ENCODE measurements at places on chromosomes 4 and X.
A peak's percentile ranks its signal among the peaks of the same experiment; 100 is the strongest.

DNA sequence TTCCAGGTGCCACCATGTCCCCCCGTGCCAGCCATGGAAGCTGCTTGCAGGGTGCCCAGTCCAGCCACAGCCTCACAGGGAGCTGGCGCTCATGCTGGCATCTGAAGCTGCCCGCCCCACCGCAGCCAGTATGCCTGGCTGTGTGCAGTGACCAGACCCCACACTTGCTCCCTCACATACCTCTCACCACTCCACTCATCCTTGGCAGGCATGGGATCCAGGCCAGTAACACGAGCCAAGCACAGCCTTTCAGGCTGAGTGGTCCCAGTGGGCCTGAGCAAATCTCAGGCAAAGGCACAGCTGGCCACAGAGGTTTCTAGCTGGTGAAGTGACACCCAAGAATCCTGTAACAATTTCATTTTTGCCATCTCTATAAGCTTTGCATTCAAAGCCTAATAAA is 48.4 kb upstream of the SEC24B start:
- DNase-seq = no peak

- no peak for DNase-seq
Measured at GRCh38 chr4:141899103-141899502, 262.7 kb downstream of the IL15 start.

DNA sequence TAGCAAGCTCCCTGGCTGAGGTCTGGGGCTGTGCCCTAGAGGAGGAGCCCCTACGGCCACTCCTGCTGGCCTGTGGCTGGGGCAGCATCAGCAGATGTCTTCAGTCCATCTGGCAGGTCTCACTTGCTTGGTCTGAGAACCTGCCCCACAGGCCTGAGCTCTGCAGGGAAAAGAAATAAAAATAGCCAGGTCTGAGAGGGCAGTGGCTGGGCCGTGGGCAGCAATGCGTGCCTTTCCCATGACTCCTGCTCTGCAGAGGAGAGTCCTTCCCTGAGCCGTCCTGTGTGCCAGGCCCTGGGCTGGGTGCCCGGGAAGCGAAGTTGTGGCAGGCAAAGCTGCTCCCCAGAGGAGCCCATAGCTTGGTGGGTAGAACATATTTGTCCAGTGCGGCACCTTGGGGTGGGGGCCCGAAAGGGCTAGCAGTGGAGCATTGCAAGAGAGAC is 11.3 kb upstream of the KIAA0232 start:
- no peak for DNase-seq

- DNase-seq = peak; percentile 27
Measured at GRCh38 chr4:176271749-176272148, 2.7 kb upstream of the ASB5 start.

DNA sequence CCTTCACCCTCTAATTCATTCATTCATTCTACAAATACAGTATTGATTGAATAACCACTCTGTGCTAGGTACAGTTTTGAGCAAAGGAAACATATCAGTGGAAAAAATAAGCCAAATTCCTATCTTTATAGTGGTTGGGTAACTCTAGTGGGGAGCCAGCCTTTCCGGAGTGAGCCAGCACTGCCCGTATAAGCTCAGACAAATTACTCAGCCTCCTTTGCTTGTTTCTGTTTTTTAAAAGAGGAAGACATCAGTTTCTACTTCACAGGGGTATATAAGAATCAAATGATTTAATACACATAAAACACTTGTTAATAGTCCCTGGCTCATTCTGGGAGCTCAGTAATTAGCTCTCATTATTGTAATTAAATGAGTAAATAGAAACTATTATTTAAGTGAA is 238.2 kb upstream of the MAD2L1 start:
- DNase-seq = peak; percentile 19

DNA sequence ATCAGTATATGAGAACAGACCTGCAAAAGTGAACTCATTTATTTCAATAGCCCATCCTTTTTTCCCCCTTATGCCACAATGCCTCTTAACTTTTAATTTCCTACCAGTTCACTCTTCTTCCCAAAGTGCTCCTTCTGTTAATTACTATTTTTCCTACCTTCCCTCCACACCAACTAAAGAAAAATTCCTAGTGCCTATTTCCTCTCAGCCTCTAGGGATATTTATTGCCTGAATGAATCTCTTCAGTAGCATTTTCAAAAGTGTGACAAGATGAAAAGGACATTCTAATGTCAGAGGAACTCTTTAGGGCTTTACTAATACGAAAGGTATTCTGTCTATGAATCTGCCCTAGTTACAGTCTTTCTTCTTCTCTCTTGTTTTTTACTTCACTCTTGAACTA is 181.1 kb upstream of the SPRY1 start:
- DNase-seq = no peak

DNA sequence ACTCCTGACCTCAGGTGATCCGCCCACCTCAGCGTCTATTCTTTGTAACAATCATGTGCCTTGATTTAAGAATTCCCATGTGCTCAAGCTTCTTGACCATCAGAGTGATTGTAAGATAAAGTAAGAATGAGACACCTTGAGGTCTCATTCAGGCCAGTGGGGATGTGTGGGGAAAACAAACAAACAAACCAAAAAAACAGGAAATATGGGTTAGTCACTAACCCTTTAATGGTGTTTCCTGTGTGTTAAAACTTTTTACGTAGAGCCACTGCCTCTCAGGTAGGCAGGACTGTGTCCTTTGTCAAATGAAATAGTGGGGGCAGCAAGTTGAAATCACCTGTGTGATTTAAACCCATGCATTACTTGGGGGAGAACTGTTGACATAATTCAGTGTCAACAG is 91.5 kb upstream of the DHRSX start:
- DNase-seq = no peak

- DNase-seq = no peak
Measured at GRCh38 chrX:29553542-29553941, 661.8 kb upstream of the MAGEB2 start.

DNA sequence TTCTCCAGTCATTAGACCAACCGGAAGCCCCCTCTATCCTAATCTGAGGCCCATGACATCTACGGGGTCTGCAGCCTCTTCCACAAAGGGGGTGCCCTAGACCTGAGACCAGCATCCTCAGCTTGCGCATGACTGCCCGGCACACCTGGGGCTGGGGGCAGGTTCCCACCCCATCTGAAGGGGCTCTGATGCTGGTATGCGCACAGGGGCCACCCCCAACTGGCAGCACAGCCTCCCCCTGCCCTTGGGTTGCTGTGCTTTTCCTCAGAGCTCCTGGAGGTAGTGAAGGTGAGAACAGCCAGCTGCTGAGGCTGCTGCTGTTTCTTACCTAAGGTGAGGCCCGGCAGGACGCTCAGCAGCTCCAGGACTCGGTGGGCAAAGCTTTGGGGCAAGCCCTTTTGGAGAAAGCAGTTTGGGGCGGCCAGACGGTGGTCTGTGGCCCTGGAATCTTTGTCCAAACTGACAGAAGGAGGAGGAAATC is 18.9 kb upstream of the CPLX1 start:
- no peak for DNase-seq

GRCh38 chrX:50778272-50778671 is 35.7 kb downstream of the SHROOM4 start:
- no peak for DNase-seq

- DNase-seq = no peak
Measured at GRCh38 chr4:165539801-165540200, 161.0 kb downstream of the CPE start.

GRCh38 chr4:104905546-104905945 is 241.1 kb upstream of the TET2 start:
- no peak for DNase-seq

DNA sequence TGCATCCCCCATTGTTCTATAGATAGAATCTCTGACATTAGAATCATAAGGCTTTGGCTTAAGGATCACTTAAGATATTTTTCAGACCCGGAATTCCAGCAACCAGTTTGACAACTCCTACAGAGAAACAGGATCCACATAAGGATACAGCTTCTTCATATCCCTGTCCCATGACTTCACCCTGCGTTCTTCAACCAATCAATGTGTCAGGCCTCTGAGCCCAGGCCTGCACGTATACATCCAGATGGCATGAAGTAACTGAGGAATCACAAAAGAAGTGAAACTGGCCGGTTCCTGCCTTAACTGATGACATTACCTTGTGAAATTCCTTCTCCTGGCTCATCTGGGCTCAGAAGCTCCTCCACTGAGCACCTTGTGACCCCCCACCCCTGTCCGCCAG is 85.1 kb downstream of the MFAP3L start:
- DNase-seq = no peak

GRCh38 chr4:145340071-145340675 is 141.5 kb upstream of the SMAD1 start:
- DNase-seq = no peak

GRCh38 chr4:60808726-60809485 is 391.2 kb upstream of the ADGRL3 start:
- DNase-seq = no peak

DNA sequence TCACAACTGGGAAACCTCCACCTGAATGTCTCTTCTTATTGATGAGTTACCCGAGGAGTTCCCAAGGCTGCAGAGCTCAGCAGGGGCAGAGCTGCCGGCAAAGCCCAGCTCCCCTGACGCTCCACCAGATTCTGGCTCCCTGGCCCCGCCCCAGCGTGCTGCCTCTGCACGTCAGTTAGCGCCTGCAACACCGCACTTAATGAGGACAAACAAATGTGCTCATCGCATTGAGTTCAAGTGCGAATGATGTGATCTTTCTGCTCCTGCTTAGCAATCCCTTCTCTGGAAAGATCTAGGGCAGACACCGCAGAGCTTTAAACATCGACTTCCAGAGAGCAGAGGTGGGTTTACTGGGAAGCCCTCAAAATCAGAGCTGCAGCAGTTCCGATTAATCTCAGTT is 55.5 kb upstream of the FBXW7 start:
- DNase-seq = peak; percentile 17

- no peak for DNase-seq
Measured at GRCh38 chr4:150259861-150260567, 181.8 kb downstream of the DCLK2 start.

DNA sequence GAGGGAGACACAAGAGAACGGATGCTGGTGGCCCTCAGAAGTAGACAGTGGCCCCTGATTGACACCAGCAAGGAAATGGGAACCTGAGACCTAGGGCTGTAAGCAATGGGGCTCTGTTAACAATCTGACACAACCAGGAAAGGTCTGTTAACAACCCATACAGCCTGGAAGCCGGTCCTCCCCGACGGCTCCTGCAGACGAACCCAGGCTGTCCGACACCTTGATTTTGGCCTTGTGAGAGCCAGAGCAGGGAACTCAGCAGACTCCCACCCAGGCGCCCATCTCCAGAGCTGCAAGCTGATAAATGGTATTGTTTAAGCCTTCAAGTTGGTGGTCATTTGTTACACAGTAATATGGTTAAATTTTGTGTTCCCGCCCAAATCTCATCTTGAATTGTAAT is 10.2 kb upstream of the CYTL1 start:
- no peak for DNase-seq

DNA sequence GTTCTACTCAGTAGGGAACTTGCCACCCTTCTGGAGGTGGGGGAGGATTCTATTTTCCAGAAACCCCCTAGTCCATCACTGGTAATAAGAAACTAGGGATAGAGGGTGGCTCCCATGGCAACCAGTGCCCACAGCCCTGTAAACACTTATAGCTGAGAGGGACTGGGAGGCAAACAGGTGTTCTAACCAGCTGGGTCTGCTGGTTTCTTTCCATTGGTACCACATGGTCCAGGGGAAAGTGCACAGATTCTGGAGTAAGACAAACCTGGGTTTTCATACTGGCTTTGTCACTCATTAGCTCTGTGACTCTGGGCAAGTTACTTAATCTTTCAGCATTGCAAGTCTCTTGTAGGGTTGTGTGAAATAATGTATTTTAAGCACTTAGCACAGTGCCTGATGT is 26.9 kb downstream of the IGSF1 start:
- DNase-seq = no peak

- DNase-seq = no peak
Measured at GRCh38 chrX:131843987-131844386, 179.1 kb upstream of the STK26 start.

DNA sequence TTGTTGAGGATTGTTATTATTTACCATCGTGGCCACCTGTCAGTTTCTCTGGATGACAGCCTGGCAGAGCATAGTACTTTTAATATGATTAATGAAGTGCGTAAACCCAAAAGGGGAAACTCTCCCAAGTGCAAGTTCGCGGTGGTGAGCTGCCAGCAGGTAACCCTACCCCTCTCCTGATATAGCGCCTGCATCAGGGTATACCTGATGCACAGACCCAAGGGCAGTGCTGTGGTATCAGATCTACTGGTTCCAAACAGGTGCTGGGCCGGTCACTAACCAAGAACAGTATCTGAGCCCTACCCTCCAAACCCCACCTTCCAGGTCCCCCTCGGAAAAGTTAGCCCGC is 1.6 kb downstream of the RNF150 start:
- DNase-seq = no peak

DNA sequence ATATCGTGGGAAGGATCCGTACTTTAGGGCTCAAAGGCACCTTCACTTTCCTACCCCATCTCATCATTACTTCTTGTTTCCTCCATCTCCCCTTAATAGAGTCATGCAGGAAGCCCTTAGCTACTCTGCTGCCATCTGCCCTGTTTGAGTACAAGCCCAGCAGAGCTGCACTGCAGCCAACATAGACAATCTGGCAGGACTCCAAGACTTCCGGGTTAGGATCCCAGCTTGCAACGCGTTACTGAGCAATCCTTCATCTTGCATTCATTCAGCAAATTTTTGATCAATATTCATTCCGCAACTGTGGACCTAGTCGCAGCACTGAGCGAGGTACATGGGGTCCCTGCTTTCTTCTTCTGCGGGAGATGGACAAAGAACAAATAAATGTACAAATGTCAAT is 344.9 kb downstream of the BCOR start:
- DNase-seq = no peak

Measured in suppressor macrophage treated with lipopolysaccharide for 1 hour (primary cell).